IMR-90 (cell line): ENCODE measurements at places on chromosomes 16 and 17. TPM values are rescaled to one million over a fixed set of nuclear protein-coding genes. Genes with fewer than 3 reads are reported as not detected.

- no peak for DNase-seq
These were observed 61.2 kb upstream of the RBFOX1 start for GRCh38 chr16:7271486-7271885.

DNA sequence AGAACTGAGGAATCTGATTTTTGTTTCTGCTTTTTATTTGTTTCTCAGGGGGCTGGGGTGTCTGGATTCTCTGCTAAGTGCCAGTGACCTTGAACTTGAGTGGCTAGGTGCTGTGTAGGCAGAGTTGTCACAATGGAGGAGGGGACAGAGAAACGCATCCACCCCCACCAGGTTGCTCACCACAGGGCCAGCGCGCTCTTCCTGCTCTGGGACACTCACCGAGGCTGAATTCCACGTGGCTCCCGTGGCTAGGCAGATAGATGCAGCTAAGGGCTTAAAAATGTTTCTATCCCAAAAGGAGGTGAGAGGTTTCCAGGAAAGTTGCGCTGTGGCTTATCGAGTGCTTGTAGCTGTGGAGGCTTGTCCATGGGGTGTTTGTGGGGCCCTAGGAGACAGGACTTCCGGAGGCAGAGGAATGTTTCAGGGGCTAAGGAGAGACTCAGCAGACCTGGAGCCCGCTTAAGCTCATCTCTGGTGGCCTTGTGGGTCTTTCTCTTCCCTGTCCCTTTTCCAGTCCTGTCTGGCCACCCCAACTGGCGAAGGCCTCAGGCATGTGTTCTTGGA is 36.8 kb downstream of the ADCY7 start:
- DNase-seq, result peak; percentile 57

DNA sequence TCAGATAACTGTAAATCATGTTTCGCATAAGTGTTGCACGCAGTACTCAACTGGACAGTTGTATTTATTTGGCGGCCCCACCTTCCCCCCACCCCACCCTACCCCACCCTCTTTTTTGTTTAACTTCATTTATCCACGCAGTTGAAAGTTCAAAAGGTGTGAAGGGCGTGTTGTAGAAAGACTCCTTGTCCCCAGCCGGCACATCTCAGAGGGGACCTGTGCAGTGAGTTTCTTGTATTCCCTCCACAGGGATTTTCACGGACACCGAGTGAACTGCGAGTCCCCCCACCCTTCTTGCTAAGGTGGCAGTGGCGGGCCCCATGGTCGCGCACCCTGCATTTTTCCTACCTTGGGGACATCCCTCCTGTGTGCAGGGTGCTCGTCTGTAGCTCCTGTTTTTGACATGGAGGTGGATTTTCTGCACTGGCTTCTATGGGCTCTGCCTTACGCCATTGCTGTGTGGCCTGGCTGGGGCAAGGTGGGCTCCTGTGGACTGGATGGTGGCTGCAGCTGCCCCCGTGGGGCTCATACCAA is 36.2 kb downstream of the ADCY7 start:
- DNase-seq, result no peak

DNA sequence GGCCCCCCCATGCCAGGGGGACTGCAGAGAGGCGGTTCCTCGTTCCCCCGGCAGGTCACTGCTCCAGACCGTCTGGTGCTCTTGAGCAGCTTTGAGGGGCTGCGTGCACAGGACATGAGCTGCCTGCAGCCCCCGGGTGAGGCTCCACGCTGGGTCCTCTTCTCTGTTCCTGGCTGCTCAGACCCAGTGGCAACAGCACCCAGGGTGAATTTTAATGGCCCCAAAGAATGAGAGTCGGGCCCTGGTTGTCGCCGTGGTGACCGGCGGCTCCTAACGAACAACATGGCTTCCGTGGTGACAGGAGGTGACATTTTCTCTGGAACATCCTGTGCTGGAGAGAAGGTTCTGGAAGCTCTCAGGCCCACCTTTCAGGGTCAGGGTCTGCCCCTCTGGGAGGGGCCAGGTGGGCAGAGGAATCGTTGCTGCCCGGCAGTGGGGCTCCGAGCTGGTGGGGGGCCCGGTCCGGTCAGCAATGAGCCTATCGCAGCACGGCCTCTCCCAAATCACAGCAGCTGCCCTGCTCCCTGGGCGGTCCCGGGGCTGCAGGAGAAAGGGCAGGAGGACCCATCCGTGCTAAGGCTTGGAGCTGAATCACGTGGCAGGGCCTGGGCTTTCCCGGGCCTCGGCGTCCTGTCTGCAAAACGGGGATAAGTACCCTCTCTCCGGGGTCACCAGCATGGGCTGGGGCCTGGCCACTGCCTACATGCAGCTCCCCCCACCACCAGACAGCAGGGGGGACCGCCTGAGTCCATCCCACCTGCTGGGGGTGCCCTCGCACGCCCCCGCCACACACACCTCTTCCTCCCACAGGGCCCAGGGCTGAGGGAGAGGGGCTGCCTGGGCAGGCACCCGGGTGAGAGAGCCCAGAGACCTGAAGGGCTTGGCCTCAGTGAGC is 3.4 kb upstream of the C1QTNF8 start:
- DNase-seq, result no peak

- no peak for DNase-seq
These were observed 486.1 kb upstream of the SALL1 start for GRCh38 chr16:51636920-51637769.

DNA sequence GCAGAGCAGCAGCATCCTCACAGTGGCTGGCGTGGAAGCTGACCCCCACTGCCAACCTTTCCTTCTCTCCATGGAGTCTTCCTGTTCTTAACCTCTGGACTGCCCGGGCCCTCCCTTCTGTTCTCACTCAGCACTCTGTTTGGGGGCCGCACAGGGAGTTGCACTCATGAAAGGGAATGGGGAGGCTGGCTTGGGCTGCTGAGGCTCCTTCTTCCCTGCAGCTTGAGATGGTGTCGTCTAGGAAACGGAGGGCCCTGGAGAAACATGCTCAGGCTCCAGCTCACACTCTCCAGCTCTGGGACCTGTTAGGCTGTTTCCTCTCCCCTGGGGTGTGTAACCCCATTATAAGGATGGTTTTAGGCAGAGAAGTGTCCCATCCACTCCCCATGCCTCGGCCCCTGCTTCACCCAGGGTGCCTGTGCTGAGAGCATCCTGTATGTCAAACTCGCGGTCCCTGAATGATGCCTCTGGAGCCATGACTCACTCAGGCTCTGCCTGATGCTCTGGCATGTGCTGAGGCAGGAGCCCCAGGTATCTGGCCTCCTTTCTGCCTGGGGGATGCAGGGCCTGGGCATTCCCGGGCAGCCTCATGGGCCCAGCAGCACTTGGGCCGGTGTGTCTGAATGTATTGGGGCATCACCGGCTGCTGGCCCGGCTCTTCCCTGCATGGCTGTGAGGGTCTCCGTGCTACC is 18.9 kb downstream of the TMEM94 start:
- peak; percentile 38 for DNase-seq

GRCh38 chr17:66491213-66491612 is 188.8 kb downstream of the PRKCA start:
- DNase-seq, result no peak

DNA sequence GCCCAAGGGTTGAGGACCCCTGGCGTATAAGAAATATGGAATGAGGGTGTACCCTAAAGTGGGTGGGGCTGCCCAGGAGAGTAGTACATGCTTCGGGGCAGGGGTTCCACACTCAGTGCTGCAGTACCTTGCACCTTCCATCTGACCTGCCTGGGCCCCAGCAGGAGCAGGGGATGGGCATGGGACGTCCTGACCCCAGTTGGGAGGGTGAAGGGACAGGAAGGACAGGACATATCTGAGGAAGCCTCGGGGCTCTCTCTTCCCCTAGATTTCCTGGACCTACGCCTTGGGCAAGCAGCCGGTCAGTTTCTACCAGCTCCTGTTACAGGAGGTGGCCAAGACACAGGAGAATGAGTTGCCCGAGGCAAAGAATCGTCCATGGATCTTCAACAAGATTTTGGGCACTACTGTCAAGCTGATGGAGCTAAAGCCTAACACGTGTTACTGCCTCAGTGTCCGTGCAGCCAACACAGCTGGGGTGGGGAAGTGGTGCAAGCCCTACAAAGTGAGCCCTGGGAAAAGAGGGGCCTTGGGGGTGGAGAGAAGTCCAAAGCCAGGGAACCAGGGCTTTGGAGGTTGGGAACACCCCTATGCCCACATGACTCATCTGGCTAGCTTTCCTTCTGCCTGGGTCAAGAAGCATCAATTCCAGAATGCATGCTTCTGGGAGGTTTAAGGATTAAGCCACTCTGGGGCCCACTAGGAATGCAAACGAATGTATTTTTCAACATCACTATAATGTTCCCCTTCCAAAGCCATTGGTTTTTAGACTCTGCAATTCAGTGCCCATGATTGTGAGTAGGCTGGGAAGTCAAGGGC is 7.9 kb downstream of the FNDC8 start:
- DNase-seq, result peak; percentile 32

DNA sequence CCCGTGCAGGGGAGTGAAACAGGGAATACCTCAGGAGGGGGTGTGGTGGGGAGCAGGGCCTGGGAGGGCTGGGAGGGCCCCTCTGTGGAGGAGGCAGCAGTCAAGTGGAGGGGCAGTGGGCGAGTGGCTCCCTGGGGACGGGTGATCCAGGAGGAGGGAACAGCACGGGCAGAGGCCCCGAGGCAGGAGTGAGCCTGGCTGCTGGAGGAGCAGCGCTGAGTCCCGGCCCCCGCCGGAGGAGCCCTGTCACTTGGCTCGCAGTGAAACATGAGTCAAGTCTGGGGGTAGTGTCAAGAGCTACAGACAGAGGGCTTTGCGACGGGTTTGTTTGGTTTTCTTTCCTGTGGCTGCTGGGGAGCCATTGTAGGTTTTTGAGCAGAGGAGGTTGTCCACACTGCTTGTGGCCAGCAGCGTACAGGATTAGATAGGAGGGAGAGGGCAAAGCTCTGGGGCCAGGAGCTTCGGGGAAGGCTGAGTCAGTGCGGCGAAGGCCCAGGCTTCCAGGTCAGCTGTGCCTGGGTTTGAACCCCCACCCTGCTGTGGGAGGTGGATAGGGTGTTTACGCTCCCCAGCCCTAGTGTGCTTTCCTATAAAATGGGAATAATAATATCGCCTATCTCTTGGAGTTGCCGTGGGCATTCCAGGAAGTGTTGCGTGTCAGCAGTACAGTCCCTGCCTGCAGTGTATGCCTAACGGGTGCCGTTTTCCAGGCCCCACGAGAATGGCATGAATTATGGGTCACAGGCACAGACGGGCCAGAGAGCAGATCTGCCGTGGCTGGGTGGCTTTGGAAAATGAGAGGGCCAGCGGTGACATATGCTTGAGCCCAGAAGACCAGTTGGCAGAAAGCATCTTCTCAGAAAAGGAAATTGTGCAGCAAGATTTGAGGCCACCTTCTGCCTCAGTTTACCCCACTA is 115.9 kb upstream of the CIBAR2 start:
- DNase-seq, result peak; percentile 76

DNA sequence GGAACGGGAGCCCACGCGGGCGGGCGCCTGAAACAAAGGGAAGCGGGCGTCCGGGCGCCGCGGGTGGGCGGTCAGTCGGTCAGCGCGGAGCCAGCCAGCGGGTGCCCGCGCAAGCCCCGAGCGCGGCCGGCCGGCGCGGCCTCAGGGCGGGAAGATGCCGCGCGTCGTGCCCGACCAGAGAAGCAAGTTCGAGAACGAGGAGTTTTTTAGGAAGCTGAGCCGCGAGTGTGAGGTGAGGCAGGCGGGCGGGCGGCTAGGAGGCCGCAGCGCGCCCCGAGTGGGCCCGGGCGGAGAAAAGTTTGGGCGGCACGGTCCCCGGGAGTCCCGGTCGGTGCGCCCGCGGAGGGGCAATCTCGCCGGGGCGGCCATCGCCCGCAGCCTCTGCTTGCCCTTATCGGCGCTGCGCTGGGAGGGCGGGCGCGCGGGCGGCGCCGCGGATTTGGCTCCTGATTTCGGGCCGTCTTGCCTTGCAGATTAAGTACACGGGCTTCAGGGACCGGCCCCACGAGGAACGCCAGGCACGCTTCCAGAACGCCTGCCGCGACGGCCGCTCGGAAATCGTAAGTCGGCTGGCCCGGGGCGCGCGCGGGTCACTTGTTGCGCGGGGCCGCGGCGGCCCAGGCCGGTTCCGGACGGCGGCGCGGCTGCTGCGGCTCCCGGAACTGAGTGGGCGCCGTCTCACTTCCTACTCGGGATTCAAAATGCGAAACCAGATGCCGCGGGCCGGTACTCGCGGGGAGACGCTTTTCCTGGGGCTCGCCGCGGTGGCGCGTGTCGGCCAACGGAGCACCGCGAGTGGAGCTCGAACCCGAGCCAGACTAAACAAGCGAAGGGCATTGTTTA is 526 bp downstream of the CBFB start:
- peak; percentile 52 for DNase-seq

GRCh38 chr17:5281814-5282641 is at the start of gene RABEP1:
Gene RABEP1 (plus strand): TSS chr17:5282284. CDS start chr17:5282487, 203 bp downstream.
- DNase-seq, result peak; percentile 88

- DNase-seq, result no peak
These were observed 33.2 kb upstream of the ABCC11 start for GRCh38 chr16:48280546-48280945.

- no peak for DNase-seq
These were observed 34.1 kb downstream of the GRB2 start for GRCh38 chr17:75371339-75371738.

GRCh38 chr17:48545539-48545938 is 630 bp upstream of the HOXB2 start:
- DNase-seq, result peak; percentile 17

GRCh38 chr17:80260791-80261158 is at the start of gene RNF213:
Gene RNF213 (plus strand): TSS chr17:80260852. CDS start chr17:80263682, 2,830 bp downstream.
- DNase-seq, result no peak

GRCh38 chr17:8894673-8895578 is 27.5 kb upstream of the PIK3R6 start:
- DNase-seq, result peak; percentile 59

GRCh38 chr16:29745853-29746345 is at the start of gene C16orf54:
Gene C16orf54 (minus strand): TSS chr16:29745990. CDS start chr16:29744951, 1,039 bp downstream.
- DNase-seq, result no peak

- peak; percentile 45 for DNase-seq
These were observed 152.2 kb downstream of the SNX11 start for GRCh38 chr17:48259694-48260291.

DNA sequence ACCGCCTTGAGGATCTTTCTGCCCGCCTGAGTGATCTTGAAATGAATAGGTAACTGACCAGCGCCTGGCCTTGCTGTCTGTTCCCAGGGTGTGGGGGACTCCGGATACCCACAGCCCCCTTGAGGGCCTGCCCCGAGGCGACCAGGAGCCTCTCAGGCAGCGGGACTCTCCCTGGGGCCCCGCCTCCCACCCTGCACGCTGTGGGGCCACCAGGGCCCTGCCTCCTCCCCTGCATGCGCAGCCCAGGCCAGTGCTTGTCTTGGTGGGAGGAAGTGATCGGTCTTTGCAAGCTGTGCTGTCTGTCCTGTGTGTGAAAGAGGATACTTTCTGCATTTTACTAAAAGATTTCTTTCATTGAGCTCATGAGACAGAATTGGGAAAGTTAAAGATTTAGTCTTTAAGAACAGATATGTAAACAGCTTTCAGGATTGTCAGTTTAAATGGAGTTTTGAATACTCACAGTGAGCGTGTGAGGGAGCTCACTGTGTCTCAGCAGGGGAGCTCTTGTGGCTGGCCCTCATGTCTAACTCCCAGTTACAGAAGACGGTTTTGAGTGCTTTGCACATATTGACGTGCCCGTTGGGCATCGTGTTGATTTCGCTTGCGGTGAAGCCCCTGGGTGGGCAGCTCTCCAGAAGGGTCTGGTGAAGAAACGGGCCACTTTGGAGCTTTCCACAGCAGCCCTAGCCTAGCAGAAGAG is 36.1 kb upstream of the CAPN15 start:
- no peak for DNase-seq

Gene TEX14
- not detected in 2 replicates for total RNA-seq

Gene ACADVL
- 129 and 139 TPM in 2 replicates for total RNA-seq

Gene PAQR4
- 2.2 TPM in 2 replicates for total RNA-seq

Gene KRT40
- not detected in 2 replicates for total RNA-seq

Gene CXCL16
- 0.28 and 0.36 TPM in 2 replicates for total RNA-seq

Gene ARL17B
- total RNA-seq, result 4.8 and 5.0 TPM in 2 replicates

Gene IL34
- total RNA-seq, result 1.1 and 1.3 TPM in 2 replicates

Gene ADAD2
- total RNA-seq, result not detected in 2 replicates

Gene KRTAP4-1
- total RNA-seq, result not detected in 2 replicates

Gene BPTF
- total RNA-seq, result 32.3 and 44.4 TPM in 2 replicates

Gene HIGD1B
- not detected in 2 replicates for total RNA-seq

Gene GNAO1
- under 0.01 TPM in 1 of 2 replicates, not detected in the other for total RNA-seq

Gene ZSCAN10
- not detected in 2 replicates for total RNA-seq
